ENCODE measurements at places on chromosomes 3 and 15.

- DNase-seq, result no peak
These were observed 31.9 kb upstream of the MCF2L2 start for GRCh38 chr3:183460081-183461055.

DNA sequence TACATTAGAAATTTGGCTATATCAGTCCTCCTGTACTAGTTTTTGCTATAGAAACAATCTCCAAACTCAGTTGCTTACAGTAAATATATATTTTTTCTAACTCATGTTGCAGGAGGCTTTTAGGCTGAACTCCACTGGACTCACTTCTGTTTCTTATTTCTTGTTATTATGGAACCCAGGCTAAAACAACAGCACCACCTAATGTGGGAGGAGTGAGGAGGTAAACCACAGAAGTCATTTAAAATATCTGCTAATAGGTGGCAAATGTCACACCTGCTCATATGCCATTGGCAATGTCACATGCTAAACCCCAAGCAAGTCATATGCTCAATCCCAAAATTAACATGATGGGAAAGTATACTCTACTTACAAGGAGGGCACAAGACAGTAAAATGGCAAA, 462.2 kb downstream of the PLOD2 start:
- no peak for DNase-seq

DNA sequence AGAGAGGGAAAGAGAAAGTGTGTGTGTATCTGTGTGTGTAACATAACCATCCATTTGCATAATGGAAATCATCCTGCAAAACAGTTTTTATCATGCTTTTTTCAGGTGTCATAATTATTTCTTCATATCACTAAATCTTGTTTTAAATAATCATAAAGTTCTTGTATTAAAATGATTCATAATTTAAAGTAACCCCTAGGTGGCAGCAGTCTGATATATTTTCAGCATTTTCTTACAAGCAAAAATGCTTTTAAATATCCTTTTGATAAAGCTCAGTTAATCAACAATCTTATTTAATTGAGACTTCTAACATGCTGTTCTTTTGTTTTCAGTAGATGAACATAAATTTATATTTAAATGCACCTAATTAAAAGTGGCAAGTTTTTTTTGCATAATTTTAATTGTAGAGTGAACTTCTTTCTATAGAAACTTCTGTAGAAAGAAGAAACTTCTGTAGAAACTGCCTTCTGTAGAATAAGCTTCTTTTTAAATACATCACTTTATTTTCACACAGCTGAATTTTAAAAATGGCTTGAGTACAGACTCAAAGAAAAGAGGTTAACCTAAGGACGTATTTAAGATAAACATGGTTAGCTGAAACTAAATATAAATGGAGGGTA, 72.5 kb downstream of the OPA1 start:
- DNase-seq, result no peak

DNA sequence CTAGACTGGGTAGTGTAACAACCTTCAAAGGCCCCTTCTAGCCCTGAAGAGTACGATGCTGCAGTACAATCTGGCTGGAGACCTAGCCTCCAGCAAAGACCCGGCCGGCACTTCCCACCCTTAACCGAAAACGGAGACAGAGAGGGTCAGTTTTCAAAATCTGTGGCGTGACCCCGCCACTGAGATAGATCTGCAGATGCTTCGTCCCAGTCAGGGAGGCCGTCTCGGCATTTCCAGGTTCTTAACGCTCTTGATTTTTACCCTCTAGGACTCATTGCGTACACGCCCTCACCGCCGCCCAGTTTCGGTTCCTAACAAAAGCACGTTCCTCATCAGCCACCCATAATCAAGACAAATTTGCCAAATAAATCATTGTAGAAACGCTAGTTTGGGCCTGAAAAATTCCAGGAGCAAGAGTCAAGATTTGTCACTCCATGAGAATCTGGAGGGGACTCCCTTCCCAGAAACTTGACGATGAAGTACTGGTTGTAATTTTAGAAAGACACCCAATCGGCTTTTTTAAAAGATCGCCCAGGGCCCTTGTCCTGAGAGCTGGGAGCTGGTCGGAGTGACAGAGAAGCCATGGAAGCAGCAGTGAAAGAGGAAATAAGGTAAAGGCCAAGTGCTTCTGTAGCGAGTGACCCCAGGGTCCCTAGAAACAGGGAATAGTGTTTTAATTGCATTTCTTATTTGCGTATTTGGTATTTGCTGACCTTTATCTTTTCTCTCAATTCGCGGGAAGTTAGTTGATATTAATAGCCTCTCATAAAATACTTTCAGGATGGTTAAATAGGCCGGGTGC, 868 bp upstream of the TMEM87A start:
- DNase-seq, result peak; percentile 53

DNA sequence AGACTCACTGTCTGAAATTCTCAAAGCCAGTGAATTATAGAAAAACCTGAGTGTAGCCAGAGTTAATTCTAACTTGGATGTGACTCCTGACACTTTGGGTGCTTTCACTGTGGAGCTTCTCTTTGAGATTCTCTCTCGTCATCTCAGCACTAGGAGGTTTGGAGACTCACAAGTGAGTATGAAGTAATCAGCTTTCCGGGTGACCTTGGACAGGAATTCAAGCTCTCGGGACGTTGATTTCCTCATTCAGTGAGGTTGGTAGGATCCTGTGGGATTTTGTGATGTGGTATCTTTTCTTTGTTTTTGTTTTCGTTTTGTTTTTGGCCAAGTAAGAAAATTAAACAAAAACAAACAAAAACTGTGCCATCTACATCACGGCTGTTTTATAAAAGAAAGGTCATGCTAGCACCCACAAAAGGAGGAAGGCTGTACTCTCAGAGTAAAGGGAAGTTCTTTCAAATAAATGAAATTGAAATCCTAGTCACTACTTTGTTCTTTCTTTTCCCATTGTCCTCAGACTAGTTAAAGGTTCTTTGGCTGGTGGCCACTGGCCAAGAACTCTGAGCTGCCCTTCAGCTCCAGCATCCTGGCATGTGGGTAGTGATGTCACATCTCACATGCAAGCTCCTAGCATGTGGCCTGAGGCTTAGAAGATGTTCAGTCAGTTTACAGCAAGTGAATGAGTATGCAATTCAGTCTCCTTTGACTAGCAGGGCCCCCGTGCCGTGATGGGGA, 263.3 kb upstream of the TPM1 start:
- no peak for DNase-seq

- DNase-seq, result no peak
These were observed 26.9 kb upstream of the NR2F2 start for GRCh38 chr15:96303503-96304056.

GRCh38 chr3:169658311-169658931, 5.1 kb downstream of the MECOM start:
- DNase-seq, result no peak

DNA sequence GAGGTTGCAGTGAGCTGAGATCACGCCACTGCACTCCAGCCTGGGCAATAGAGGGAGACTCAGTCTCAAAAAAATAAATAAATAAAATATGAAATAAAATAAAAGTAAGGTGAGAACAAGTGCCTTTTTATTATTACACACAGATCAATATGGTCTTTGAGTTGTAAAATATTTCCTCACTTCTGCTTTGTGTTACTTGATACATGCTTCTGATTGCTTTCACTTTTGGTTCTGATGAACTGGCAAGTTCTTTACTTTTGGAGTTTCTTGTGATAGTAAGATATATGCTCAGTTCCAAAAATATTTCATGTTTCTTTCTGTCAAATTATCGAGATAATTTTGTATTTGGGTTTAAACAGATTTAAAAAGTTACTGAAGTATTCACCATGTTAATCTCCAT, 16.6 kb upstream of the GYG1 start:
- DNase-seq, result no peak

Measured in uterus (tissue), 4 donors.